ENCODE measurements at places on chromosomes 4 and X.

- DNase-seq: no peak
Observed at GRCh38 chr4:109134921-109135320, 167.5 kb downstream of the COL25A1 start.

GRCh38 chr4:24775032-24775605 lies 20.3 kb upstream of the SOD3 start:
- no peak for DNase-seq

DNA sequence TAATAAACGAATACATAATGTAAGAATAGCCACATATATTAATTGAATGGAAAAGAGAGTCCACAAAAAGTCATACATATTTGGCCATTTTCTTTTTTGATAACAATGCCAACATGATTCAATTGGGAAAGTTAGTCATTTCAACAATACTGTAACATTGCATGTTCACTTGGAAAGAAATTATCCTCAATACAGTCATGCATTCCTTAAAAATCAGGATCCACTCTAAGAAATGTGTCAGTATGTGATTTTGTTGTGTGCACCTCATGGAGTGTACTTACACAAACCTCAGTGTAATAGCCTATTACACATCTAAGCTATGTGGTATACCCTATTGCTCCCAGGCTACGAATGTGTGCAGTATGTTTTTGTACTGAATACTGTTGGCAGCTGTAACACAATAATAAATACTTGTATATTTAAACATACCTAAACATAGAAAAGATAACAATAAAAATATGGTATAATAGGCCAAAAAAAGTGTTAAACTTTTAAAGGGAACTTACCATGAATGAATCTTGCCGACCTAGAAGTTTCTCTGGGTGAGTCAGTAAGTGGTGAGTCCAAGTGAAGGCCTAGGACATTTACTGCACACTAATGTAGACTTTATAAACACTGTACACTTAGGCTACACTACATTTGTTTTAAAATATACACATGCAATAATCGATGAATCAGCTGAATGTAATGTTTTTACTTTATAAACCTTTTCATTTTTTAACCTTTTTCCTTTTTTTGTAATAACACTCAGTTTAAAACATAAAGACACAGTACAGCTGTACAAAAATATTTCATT lies 806.8 kb downstream of the PCDH18 start:
- DNase-seq: no peak

GRCh38 chrX:130654409-130654950 lies 248.5 kb downstream of the ENOX2 start:
- DNase-seq: no peak

GRCh38 chr4:77074981-77075855 lies 571 bp downstream of the CCNI start:
- no peak for DNase-seq
